ENCODE measurements at places on chromosomes 5 and 9. TPM values are rescaled to one million over a fixed set of nuclear protein-coding genes. Genes with fewer than 3 reads are reported as not detected.

The SOX30 gene
- total RNA-seq: not detected

The SPINK7 gene
- total RNA-seq: not detected

The C5orf52 gene
- not detected for total RNA-seq

The OR1J2 gene
- total RNA-seq: not detected

The CDX1 gene
- total RNA-seq: not detected

The CXCL14 gene
- not detected for total RNA-seq
